Panc1 (cell line): ENCODE measurements at places on chromosomes 2 and 18. TPM values are rescaled to one million over a fixed set of nuclear protein-coding genes. Genes with fewer than 3 reads are reported as not detected.

Gene ARHGAP15
- 0.41 TPM for total RNA-seq

Gene GAREM1
- 4.7 TPM for total RNA-seq

Gene ACYP2
- 11.5 TPM for total RNA-seq

Gene NIF3L1
- total RNA-seq, result 37.4 TPM

Gene SLC23A3
- total RNA-seq, result 3.3 TPM

Gene DSG1
- total RNA-seq, result not detected

Gene IL37
- total RNA-seq, result not detected

Gene CCDC68
- 0.41 TPM for total RNA-seq

Gene SLC9A2
- total RNA-seq, result 4.1 TPM

Gene POTEJ
- total RNA-seq, result not detected

Gene PRKAG3
- not detected for total RNA-seq

Gene LRRC30
- total RNA-seq, result not detected

Gene ZBTB14
- 12.6 TPM for total RNA-seq

Gene INPP5D
- 0.39 TPM for total RNA-seq

Gene UGT1A5
- not detected for total RNA-seq

Gene SP5
- total RNA-seq, result 0.64 TPM

Gene SCN7A
- 0.03 TPM for total RNA-seq

Gene GRB14
- total RNA-seq, result not detected

Gene RIT2
- total RNA-seq, result not detected

Gene NT5DC4
- not detected for total RNA-seq

Gene FBXO36
- 3.9 TPM for total RNA-seq

Gene TLX2
- total RNA-seq, result not detected

Gene IKZF2
- 0.44 TPM for total RNA-seq

Gene SYT4
- not detected for total RNA-seq

Gene OTOF
- total RNA-seq, result 0.41 TPM

Gene IFT172
- total RNA-seq, result 16.7 TPM

Gene UGT1A3
- not detected for total RNA-seq

Gene KDSR
- total RNA-seq, result 29.8 TPM

Gene CNNM4
- 15.7 TPM for total RNA-seq

Gene MTA3
- total RNA-seq, result 65.6 TPM

Gene OSBPL6
- total RNA-seq, result 2.1 TPM

Gene MAB21L4
- total RNA-seq, result 0.21 TPM

Gene ASB18
- total RNA-seq, result not detected

Gene C18orf54
- 7.5 TPM for total RNA-seq

Gene RAX
- not detected for total RNA-seq

Gene KCNG3
- 4.3 TPM for total RNA-seq

Gene RABL2A
- total RNA-seq, result 21.4 TPM

Gene KIF5C
- 1.6 TPM for total RNA-seq

Gene YES1
- total RNA-seq, result 91.6 TPM

Gene FMNL2
- 33.6 TPM for total RNA-seq

Gene EVX2
- total RNA-seq, result not detected

Gene TMEM169
- 0.74 TPM for total RNA-seq

Gene FABP1
- total RNA-seq, result 0.36 TPM

Gene EGR4
- total RNA-seq, result 0.08 TPM

Gene APCDD1
- total RNA-seq, result 0.36 TPM

Gene MERTK
- 14.5 TPM for total RNA-seq

Gene DNAJB2
- 66.2 TPM for total RNA-seq

Gene SCN2A
- total RNA-seq, result not detected

Gene TNS1
- 0.49 TPM for total RNA-seq

Gene AKAIN1
- total RNA-seq, result not detected

Gene DHRS9
- 0.21 TPM for total RNA-seq

Gene FAM110C
- 0.13 TPM for total RNA-seq

Gene CRACDL
- 2.4 TPM for total RNA-seq

Gene COLEC11
- 0.31 TPM for total RNA-seq

Gene PCGF1
- 36.8 TPM for total RNA-seq

Gene FIGN
- 19.5 TPM for total RNA-seq

Gene SERPINB2
- total RNA-seq, result not detected
